Fibroblast of skin of abdomen (primary cell): ENCODE measurements at places on chromosomes 13 and 19.
A peak's percentile ranks its signal among the peaks of the same experiment; 100 is the strongest.

- DNase-seq, result no peak
Measured at GRCh38 chr13:32347651-32348050, 32.3 kb downstream of the BRCA2 start.

DNA sequence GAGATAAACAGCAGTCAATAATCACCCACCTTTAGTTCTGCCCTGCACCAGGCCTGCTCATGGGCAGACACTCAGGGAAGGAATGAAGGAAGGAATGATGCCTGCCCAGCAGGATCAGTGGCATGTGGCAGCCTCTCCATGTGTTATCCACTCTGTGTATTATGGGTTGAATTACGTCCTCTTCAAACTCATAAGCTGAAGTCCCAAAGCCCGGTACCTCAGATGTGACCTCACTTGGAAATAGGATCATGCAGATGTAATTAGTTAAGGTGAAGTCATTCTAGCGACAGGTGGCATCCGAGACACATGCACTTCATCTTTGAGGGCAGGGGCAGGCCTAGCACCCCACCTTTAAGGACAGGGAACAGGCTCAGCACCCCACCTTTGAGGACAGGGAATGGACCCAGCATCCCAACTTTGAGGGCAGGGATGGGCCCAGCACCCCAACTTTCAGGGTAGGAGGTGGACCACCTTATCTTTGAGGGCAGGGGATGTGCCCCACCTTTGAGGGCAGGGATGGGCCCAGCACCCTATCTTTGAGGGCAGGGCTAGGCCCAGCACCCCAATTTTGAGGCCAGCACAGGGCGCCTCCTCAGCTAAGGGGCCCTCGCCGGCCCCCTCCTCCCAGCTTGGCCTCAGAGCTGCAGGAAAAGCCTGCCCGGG, 127.6 kb downstream of the URI1 start:
- no peak for DNase-seq

DNA sequence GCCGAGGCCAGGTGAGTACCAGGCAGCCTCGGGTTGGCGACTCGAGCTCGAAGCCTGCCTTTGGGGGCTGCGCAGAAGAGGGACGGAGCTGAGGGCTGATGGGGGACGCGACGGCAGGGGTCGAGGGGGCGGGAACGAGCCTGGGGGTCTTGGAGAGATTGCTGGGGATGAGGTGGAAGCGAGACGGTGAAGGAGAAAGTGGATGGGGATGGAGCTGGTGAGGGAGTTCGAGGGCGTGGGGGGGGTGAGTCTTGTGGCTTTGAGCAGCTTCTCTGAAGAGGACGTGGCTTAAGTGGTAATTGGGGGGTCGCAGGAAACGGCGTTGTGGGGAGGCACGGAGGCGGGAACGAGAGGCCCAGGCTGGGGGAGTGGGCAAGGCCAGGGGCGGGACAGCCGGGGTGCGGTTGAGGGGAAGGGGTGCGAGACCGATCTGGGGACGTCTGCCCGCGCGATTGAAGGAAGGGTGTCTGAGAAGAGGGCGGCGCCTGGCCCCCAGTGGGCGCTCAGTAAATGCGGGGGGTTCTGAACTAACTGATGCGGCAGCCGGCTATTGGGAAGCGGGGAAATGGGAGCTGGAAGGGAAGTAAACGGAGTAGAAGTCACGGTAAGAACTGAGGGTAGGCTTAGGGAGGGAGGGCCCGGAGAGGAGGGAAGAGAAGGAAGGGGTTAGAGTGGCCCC, 426 bp downstream of the MYO9B start:
- DNase-seq, result peak; percentile 40

GRCh38 chr19:47069795-47070194, 21.4 kb upstream of the TMEM160 start:
- no peak for DNase-seq

GRCh38 chr13:39740761-39741160, 85.3 kb downstream of the COG6 start:
- DNase-seq, result no peak

DNA sequence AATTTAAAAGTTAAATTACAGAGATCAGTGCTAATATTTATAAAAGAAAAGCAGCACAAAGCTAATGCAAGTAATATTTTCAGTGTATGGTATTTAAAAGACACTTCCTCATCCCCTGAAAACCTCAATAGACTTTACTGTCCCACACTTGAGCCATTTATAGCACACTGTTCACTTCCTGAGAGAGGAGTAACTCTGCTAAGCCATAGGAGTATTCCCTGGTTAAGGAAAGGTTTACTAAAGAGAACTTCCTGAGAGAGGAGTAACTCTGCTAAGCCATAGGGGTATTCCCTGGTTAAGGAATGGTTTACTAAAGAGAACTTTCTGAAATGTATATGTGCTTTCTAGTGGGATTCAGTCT, 159.4 kb downstream of the NHLRC3 start:
- no peak for DNase-seq

DNA sequence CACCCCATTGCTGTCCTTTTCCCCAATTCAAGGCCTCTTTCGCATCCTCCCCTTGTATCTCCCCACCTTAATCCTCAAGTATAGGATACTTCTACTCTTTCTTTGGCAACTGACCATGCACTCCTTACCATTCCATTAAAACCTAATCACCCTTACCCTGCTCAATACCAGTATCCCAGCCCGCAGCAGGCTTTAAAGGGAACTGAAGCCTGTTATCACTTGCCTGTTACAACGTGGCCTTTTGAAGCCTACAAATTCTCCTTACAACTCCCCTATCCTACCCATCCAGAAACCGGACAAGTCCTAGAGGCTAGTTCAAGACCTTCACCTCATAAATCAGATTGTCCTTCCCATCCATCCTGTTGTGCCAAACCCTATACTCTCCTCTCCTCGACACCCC, 16.2 kb upstream of the OR10H1 start:
- no peak for DNase-seq

- DNase-seq, result no peak
Measured at GRCh38 chr19:660793-661426, 2.1 kb downstream of the RNF126 start.

DNA sequence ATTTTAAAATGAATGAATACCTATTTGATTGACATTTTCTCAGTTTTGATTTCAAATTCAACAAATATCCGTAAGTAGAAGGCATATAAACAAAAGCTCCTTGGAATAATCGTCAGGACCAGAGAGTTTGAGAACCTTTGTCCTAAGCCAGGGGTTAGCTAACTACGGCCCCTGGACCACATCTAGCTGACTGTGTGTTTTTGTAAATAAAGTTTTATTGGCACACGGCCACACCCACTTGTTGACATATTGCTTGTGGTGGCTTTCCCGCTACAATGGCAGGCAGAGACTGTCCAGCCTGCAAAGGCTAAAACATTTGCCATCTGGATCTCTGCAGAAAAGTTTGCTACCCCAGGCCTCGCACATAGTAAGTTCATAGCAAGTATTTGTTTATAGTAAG, 83.4 kb downstream of the GNG7 start:
- DNase-seq, result no peak

DNA sequence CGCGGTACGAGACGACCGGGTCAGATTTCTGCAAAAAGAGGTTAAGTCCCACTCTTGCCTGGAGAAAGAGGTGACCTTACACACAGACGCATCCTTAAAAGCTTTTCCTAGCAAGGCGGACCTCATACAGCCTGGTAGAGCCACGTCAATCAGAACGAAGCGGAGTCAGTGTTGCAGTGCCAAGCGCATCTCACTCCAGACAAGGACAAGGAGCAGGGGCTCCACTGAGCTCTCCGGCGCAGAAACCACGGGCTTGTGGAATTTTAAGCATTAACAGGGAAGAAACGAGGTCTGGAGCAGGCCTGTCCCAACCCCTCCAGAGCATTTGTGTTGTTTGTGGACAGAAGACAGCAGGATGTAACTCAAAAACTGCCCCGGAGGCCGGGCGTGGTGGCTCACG, 7.1 kb downstream of the EEF2 start:
- DNase-seq, result no peak

- DNase-seq, result peak; percentile 70
Measured at GRCh38 chr13:106533943-106534638, 1.4 kb downstream of the EFNB2 start.

DNA sequence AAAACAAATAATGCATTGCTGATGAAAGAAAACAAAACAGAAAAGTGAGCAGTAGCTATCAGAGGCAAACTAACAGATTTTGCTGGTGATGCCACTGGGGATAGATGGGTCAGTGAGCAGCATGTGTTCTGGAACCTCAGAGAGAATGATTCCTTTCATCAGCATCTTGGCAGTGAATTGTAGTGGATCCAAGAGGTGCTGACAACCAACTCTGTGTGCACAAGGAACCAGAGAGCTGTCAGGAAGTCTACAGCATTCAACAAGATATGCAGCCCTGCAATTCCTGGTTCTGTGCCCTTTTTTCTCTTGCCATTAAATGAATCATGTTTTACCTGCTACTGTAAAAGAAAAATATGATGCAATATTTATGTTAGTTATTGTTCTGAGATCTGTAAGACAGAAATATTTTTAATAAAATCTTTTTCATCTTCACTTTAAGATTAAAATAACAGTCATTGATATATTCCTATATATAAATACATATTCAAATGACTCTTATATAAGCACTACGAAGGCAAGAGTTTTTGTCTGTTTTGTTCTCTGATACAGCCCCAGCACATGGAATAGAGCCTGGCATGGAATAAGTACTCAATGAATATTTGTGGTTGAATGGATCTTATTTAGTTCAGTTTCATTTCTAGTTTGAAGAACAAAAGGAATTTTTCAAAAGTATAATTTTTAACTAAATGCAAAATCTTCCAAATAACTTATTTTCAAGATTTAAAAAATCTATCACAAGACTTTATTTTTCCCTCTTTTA, 80.8 kb downstream of the FREM2 start:
- peak; percentile 4 for DNase-seq

DNA sequence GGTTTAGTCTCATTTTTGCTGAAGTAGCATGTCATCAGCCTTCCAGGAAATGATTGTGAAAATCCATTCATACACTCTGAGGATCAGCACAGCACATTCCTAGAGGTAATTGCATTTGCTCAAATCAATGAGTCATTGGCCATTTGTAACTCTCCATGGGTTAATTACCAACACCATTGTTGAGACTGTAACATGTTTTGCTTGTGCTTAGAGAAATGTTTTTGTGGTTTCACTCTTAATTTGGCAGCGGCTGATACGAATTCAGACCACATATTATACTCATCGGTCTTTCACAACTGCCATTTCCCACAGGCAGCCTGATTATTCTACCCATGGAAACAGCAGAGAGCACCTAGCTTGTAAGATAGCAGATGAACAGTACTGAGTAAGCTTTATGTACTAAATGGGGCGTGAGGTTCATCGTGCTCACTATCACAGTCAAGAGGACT, 110.3 kb downstream of the NHLRC3 start:
- DNase-seq, result peak; percentile 86

DNA sequence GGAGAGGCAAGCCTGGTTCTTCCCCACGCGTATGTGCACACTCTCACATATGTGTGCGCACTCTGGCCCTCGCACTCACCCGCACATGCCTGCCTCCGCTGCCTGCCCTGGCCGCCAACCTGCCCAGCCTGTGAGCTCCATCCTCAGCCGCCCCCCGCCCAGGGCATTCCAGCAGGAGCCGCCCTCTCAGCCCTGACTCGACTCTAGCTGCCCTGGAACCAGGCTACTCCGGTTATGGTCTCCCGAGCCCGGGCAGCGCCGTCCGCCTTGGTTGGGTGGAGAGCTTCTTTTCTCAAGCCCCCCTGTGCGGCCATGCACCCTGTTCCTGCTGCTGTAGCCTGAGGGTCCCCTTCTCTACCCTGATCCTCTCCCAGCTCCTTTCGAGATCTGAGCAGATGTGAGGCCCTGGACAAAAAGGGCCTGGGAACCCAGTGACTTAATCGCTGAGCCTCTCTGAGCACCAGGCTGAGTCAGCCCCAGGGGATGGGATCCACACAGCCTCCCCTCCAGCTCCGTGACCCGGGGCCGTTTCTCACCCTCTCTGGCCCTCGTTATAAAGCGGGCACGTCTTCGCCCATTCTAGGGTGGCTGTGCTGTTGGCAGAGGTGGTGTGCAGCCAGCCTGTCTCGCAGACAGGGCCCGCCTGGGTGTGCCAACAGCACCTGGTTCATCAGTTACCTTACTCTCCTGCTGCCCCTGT, 191.5 kb downstream of the TEX29 start:
- no peak for DNase-seq

GRCh38 chr19:39843919-39844793, 2.0 kb downstream of the FBL start:
- peak; percentile 29 for DNase-seq

GRCh38 chr19:37778613-37779126, 716 bp downstream of the ZNF573 start:
- peak; percentile 3 for DNase-seq

GRCh38 chr13:31159306-31159705, 2.4 kb downstream of the HSPH1 start:
- no peak for DNase-seq

GRCh38 chr19:924553-925086, 1.2 kb upstream of the ARID3A start:
- DNase-seq, result no peak

DNA sequence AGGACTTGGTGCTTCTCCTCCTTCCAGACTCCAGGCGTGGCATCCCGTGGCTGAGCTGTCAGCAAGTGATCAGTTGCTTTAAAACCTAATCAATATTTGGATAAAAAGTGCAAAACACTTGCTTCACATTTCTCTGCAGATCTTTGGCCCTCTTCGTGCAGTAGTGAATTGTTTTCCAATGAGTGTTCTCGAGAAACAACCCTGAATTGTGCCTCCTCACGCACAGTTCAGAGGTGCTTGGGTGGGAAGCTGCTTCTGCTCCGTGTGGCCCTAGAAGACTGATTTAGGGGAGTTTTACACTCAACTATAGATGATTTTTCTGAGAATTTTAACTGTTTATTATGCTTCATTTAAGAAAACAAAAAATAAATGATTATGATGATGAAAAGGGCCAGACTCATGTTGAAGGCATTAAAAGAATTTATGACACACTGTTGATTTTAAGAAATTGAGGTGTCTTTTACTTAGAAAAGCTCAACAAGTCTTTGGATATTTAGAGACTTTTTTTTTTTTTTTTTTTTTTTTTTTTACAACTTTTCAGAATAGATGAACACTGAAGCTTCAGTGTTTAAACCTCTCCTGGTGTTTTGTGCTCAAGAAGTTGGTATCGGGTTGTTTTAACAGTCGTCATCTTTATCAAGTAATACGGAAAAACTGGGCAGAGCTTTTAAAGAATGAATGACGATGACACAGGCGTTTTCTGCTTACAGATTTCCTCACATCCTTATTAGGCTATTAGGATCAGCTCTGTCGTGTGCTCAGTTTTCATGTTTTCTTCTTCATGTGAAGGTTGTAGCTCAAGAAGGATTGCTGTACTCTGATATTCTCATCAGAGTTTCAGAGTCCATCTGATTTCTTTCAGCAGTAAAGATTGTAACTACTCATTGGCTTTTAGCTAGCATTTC, 39.5 kb upstream of the TEX29 start:
- peak; percentile 31 for DNase-seq

DNA sequence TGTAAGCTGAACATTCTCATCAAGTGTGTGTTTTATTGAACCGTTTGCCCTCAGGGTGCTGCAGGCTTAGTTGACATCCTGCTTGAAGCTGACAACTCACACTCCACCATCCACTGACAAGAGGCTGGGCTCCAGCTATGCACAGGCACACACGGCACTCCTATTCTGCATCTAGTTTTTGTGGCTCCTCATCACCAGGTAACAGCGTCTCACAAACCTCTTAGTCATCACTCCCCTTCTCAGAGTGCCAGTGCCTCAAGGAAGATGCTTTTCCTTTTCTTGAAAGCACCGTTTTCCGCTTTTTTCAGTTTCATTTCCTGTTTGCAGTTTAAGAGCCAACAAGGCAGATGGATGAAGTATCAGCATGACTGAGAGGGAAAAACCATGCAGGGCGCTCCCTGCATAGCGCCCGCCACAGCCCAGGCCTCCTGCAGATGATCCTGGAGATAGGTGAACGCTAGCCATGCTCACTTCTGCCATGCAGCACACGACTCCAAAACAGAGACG, 491.2 kb downstream of the COG6 start:
- no peak for DNase-seq

- no peak for DNase-seq
Measured at GRCh38 chr13:111893071-111893606, 173.8 kb upstream of the SOX1 start.
